Heart left ventricle (tissue), 16 donors: ENCODE measurements at places on chromosomes 7 and 10. TPM values are rescaled to one million over a fixed set of nuclear protein-coding genes. Genes with fewer than 3 reads are reported as not detected.

The OR6V1 gene
- total RNA-seq, result not detected

The EBF3 gene
- 7.8 TPM for total RNA-seq

The CPN1 gene
- not detected for total RNA-seq

The TMEM229A gene
- total RNA-seq, result not detected

The GRM3 gene
- not detected for total RNA-seq

The TRIM50 gene
- total RNA-seq, result not detected

The ABLIM1 gene
- total RNA-seq, result 713 TPM

The GIMAP8 gene
- total RNA-seq, result 12.8 TPM

The GNAI1 gene
- 23.4 TPM for total RNA-seq

The SPDYE5 gene
- total RNA-seq, result not detected

The CALHM2 gene
- total RNA-seq, result 11.2 TPM

The OAT gene
- total RNA-seq, result 33.4 TPM

The CNTNAP2 gene
- total RNA-seq, result 0.30 TPM

The SEC31B gene
- total RNA-seq, result 5.8 TPM

The IL2RA gene
- 1.7 TPM for total RNA-seq

The ITGA8 gene
- 1.3 TPM for total RNA-seq

The WNT16 gene
- not detected for total RNA-seq

The PNLIP gene
- total RNA-seq, result not detected

The TMEM176B gene
- 120 TPM for total RNA-seq

The FAM25A gene
- total RNA-seq, result not detected

The ADIRF gene
- total RNA-seq, result 189 TPM

The MEOX2 gene
- total RNA-seq, result 11.0 TPM

The PON2 gene
- 27.4 TPM for total RNA-seq

The SLC26A4 gene
- total RNA-seq, result 0.28 TPM
